ENCODE measurements at places on chromosomes 12 and 14. TPM values are rescaled to one million over a fixed set of nuclear protein-coding genes. Genes with fewer than 3 reads are reported as not detected.
A peak's percentile ranks its signal among the peaks of the same experiment; 100 is the strongest.

Gene PNP
- 34.2 TPM for total RNA-seq

Gene CRIP1
- total RNA-seq: 112 TPM

Gene GPR68
- 1.6 TPM for total RNA-seq

Gene ZFHX2
- total RNA-seq: 7.4 TPM

Gene KRT74
- total RNA-seq: not detected

Gene OR10G3
- total RNA-seq: not detected

Gene PCNX4
- total RNA-seq: 55.4 TPM

DNA sequence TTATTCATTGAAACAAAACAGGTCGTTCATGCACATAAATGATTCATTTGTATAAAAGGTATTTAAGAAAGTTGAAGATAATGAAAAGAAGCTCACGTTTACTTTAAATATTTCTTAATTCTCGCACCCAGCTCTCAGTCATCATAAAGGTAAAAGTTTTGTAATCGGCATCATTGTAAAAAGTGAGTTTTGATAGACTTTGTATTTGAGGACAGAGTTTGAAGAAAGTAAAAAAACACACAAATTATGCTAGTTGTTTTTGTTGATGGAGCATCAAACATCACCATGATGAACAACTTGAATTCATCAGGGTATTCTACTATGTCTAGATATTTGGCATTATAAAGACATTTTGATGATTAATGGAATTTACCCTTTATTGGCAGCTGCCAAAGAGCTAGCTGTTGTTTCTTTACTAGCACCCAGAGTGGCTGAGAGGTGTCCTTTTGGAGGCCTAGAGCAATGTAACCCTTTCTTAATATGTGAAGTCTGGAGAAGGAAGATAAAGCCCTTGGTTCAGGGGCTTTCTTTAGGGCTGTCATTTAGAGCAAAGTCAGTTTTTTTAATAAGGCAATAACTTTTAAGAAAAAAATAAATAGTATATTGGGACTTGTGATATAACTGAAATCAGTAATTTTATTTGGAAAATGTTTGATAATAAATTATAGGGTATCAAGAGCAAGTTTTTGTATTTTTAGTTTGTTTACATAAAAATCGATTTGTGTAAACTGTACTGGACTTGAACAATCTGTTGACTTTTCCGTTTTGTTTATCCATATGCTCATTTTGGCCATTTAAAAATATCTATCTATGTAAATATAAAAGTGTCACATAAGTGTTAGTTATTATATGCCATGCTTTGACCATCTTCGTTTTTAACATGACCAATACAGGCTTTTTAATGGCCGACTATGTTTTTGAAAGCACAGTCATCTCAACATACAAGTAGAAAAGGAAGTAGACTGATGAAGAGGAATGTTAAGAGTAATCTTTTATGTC lies 7.4 kb downstream of the GLRX5 start:
- DNase-seq: no peak

GRCh38 chr12:65612440-65612839 lies 211.8 kb upstream of the HMGA2 start:
- no peak for DNase-seq

DNA sequence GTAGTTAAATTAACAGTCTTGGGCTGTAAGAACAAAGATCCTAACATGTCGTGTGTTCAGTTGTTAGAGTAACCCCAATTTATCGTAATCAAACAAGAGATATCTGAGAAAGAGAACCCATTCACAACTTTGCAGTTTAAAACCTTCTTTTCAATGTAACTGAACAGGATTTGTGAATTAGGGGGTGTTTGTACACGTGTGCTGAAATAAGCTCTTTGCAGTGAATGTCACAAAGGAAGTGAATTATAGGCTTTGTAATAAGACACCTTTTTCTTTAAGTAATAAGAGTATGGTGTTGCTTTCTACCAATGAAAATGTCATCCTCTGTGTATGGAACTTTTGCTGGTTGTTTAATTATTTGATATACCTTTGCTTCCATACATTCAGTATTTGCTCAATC lies 114.0 kb downstream of the ALX1 start:
- no peak for DNase-seq

DNA sequence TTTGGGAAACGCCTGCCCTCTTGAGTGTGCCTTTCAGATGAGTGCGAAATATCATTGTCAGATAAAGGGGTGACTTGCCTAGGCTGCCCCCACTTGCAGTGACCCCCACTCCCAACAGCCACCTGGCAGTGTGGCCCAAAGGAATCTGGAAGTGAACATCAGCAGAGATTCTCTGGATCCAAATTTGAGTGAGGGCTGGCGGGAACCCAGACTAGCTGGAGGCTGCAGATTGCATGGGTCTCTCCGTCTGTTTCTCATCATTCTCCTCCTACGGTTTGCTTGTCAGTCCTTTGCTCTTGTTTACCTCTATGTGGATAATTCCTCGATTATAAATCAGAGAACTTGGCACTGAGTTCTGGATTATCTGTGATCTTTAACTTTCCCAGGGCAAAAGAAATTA lies 280.8 kb downstream of the ZFP36L1 start:
- peak; percentile 71 for DNase-seq

- no peak for DNase-seq
Observed at GRCh38 chr12:103515341-103515740, 19.6 kb upstream of the C12orf42 start.

DNA sequence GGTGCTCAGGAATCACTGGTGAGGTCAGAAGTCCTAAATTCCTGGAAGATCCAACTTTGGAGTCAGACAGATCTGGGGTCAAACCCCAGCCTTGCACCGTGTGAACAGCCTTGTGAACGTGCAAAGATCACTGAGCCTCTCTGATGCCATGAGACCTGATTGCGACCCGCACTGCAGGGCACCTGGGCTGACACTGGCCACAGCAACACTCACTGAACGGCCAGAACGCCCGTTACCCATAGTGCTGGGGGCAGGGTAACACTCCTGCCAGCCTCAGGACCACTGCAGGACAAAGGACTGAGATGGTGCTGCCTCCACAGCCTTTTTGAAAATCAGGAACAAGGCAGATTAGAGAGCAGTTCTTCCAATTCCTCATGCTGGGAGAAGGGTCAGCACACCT lies 28.3 kb downstream of the CHGA start:
- no peak for DNase-seq

- no peak for DNase-seq
Observed at GRCh38 chr12:114340231-114340630, 65.7 kb downstream of the TBX5 start.

- no peak for DNase-seq
Observed at GRCh38 chr12:122350141-122350848, 72.2 kb downstream of the CLIP1 start.

- no peak for DNase-seq
Observed at GRCh38 chr14:99062772-99063418, 209.1 kb downstream of the BCL11B start.

Data from sciatic nerve (tissue), 2 donors.